ENCODE measurements at places on chromosomes 5 and 9. TPM values are rescaled to one million over a fixed set of nuclear protein-coding genes. Genes with fewer than 3 reads are reported as not detected.

DNA sequence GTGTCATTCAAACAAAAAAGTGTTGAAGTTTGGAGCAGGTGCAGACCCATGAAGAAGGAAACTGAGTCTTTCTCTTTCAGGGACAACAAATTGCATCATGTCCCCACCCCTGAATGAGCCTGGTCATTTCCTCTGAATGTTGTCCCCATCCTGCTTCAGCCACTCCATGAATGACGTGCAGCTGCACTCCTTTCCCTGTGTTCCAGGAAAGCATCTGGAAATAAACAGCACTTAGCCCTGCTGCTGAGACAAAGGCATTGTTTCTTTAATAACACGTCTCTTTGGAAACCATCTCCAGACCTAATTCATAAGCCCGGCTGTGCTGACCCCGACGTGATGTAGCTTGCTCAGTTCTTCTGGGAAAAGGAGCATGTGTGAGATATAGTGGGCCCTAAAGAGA lies 682.3 kb downstream of the BRINP1 start:
- no peak for DNase-seq

The PCDHB9 gene
- not detected for total RNA-seq

DNA sequence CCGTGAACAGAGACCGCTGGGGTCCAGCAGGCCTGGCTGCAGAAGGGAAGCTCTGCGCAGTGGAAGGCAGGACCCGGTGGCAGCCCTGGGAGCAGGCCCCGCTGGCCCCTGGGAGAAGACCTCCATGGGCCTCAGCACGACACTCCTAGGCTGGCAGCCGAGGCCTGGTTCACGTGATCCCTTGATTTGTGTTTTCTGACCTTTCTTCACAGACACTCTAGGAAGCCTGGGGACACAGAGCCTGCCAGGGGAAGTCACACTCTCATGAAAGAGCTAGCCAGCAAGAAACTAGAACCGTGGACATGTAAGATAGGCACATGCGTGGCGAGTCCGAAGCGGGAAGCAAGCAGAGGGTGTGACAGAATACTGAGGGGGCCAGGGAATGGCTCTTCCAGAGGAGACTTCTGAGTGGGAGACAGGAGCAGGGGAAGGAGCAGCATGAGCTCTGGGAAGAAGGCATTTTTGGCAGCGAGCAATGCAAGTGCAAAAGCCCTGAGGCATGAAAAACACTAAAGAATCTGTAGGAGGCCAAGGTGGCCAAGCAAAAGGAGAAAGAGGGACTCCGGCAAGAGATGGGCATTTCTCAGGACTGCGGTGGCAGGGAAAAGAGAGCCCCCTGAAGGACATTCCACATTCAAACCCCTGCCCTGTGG lies 26.6 kb upstream of the IL17B start:
- DNase-seq: no peak

GRCh38 chr9:21690561-21690960 lies 111.9 kb upstream of the MTAP start:
- DNase-seq: no peak

The PRR7 gene
- 4.7 TPM for total RNA-seq

DNA sequence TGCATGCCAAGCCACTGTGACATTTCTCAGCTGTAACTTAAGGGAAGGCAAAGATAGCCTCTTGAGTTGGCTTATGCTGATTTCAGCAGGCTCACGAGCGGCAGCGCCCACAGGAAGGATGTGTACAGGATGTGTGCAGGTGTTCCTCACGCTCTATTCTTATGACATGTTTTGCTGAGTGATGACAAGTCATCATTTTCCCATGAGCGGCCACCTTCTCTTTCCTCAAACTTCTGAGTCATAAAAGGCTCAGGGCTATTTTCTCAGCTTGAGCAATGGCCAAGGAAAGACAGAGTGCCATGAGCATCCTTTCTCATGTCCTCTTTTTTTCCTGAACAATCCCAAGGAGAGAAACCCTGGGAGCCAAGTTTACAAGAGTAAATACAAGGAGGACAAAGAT lies 365.9 kb downstream of the PLK2 start:
- no peak for DNase-seq

DNA sequence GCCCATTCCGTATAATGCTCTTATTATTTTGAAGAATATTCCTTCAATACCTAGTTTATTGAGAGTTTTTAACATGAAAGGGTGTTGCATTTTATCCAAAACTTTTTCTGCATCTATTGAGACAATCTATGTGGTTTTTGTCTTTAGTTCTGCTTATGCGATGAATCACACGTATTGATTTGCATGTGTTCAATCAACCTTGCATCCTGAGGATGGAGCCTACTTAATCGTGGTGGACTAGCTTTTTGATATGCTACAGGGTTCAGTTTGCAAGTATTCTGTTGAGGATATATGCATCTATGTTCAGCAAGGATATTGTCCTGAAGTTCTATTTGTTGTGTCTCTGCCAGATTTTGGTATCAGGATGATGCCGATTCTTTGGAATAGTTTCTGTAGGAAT lies 1070.3 kb upstream of the CDH18 start:
- no peak for DNase-seq

The CD180 gene
- total RNA-seq: not detected

DNA sequence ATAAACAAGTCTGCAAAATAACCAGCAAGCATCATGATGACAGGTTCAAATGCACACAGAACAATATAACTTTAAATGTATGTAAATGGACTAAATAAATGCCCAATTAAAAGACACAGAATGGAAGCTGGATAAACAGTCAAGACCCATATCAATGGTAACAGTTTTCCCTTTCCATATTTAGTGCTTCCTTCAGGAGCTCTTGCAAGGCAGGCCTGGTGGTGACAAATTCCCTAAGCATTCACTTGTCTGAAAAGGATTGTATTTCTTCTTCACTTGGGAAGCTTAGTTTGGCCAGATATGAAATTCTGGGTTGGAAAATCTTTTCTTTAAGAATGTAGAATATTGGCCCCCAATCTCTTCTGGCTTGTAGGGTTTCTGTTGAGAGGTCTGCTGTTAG lies 120.2 kb upstream of the RASA1 start:
- no peak for DNase-seq

The DPH7 gene
- total RNA-seq: 51.9 TPM

DNA sequence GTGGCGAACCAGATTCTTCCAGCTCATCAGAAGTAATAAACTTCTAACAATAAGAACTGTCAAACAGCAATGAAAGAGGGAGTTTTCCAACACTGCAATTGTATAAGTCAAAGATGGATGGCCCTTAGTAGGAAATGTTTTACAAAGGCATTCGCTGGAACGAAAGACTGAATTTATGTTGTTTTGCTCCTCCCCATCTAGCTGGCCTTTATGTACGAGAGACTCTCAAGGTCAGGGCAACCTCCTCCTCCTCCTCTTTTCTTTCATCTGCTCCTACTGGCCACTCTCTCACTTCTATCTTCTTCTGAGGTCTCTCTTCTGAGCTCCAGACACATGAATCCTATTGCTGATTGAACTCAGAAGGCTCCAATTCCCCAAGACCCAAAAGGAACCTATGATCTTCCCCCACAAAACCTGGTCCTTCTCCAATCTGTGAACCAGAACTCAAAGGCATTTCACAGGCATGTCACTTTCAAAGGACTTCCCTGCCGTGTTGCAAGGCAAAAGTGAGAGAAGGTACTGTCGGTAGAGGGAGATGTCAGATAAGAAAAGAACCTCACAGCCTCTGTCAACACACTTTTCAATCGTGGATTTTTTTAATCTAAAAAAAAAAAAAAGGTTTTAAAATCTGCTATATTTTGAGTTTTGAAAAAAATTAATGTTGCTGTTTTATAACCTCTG lies 28.5 kb upstream of the PUM3 start:
- no peak for DNase-seq

The SLC25A48 gene
- 1.6 TPM for total RNA-seq

The FOXD4L3 gene
- not detected for total RNA-seq

- no peak for DNase-seq
These were observed 189.5 kb downstream of the LURAP1L start for GRCh38 chr9:12964271-12964670.

DNA sequence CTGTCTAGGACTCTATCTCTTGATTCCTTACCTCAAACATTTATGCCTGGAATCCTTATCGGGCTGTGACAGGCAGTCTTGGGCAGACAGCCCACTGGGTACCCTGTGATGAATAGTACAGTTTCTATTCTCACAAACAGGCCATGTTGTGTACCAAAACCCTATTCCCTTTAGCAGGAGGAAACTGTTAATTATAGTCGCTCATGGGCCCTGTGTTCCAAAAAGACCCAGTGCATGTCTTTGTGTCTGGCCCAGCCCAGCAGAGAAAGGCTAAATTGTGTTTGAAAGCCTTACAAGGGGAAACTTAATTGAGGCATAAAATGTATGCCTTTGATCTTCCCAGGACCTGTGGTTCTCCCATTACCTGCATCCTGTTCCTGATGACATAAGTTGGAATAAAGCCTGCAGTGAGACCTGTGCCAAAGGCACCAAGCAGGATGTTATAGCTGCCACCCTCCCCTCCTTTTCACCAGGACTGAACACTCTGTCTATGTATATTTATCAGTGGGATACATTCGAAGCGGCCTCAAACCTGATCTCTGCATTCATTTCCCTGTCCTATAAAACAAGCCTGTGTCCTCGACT lies 43.3 kb downstream of the TLR4 start:
- no peak for DNase-seq

DNA sequence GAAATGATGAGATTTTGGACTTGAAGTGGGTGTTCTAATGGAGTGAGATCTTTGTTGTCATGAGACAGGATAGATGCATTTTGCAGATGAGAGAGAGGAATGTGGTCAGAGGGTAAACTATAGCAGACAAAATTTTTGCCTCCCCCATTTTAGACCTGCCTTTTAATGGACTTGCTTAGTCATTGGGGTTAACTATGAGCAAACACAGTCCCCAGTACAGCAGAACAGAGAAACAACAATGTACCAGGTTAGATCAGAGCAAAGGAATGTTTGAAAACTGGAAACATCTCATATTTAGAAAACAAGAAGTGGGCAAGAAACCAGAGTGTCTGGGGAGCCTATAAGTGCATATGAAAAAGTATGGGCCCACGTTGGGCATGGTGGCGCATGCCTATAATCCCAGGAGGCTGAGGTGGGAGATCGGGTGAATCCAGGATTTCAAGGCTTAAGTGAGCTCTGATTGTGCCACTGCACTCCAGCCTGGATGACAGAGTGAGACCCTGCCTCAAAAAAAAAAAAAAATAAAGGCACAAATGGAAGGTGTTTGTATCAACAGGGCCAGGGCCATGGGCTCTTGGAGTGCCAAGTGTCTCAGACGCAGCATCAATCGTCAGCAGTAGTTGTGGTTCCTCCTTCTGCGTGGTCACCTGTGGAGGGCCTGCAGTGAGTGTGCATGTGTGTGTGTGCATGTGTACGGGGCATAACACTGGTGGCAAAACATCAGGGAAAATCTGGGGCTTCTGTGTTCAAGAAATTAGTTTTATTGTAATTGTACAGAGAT lies 214.4 kb upstream of the S1PR3 start:
- DNase-seq: no peak

DNA sequence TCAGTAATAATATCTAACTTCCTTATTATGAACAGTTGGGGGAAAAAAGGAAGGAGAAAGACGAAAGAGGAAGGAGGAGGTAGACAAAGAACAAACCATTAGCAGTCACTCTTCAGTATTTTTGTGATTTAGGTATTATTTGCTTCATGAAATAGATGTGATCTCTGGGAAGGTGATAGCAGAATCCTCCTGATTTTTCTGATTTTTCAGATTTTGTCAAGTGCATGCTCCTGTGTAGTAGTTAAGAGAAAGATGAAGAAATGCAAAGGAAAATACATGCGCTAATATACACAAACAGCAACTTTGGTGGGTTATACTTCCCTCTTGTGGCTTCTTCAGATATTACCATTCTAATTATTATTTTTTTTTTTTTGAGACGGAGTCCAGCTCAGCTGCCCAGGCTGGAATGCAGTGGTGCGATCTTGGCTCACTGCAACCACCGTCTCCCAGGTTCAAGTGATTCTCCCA lies 31.6 kb downstream of the LMNB1 start:
- DNase-seq: no peak

DNA sequence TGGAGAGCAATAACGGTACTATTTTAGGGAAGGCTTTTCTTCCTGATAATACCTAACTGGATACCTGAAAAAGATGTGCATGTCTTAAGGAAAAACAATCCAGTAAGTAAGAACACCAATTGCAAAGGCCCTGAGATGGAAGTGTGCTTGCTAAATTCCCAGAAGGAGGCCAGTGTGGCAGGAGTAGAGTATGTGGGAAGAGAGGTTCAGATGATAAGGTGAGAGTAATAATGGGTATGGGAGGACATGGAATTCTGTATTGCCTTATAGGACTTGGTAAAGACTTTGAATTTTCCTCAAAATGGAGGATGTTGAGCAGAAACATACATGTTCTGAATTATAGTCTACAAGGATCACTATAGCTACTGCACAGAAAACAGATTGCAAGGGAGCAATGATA lies 89.3 kb downstream of the COMMD10 start:
- DNase-seq: no peak

- DNase-seq: no peak
These were observed 107.6 kb downstream of the C9orf50 start for GRCh38 chr9:129513282-129513681.

DNA sequence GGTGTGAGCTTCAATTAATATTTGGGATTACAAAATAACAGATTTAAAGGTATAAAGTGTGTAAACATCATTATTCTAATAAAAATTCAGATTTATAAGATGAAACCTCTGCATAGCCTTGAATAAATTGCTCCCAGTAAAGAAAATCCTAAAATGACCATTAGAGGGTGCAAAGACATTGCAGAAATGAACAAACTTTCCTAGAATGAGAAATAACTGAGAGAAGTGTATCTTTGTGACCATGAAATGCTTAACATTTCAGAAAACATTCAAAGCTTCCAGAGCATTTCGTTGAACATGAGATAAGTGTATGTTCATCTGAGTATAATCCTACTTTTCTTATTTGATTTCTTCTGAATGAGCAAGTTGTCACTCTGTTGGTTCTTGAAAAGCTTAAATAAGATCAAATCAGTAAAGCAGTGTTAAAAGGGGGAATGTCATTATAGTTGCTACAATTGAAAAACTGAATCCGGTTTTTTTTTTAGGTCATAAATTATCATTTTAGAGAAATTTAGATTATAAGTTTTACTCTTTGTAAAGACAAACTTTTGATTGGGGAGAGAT lies 24.7 kb upstream of the NUDT12 start:
- no peak for DNase-seq

DNA sequence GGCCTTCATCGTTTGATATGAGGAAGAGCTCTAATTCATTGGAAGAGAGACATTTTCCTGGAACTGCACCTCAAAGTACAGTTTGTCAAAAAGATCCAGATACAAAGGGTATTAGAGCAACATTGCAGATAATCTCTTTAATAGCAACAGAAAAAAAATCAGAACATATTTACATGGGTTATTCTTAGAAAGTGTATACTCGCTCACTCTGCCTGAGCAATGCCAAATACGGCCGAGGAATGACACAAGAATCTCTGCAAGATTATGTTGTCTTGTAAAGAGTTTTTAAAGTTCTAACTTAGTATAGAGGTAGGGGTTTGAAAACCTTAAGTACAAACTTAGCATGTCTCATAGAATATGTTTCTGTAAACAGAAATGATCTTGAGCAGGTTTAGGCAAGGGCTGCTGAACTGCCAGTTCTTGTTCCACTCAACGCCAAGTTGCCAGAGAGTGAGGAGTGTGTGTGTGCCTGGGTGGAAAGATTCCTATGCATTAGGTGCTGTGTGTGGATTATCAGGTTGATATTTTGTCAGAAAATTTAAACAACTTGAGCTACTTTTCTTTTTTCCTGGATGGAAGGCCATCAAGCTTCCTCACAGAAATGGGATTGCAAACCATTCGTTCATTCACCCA lies 41.8 kb upstream of the ERCC6L2 start:
- no peak for DNase-seq

GRCh38 chr9:26770821-26771220 lies 121.8 kb downstream of the CAAP1 start:
- DNase-seq: no peak

The SLC2A6 gene
- total RNA-seq: 8.4 TPM

All from Caco-2 (cell line).